ENCODE measurements at places on chromosomes 1 and 21. TPM values are rescaled to one million over a fixed set of nuclear protein-coding genes. Genes with fewer than 3 reads are reported as not detected.
A peak's percentile ranks its signal among the peaks of the same experiment; 100 is the strongest.

Gene RCSD1
- total RNA-seq, result 0.98 TPM

Gene CADM3
- 18.2 TPM for total RNA-seq

- no peaks in the 10 kb centered on the region for H3K4me1 ChIP-seq
- H3K27ac ChIP-seq, result no peak overlapping the region
- peak; percentile 67 for DNase-seq
These were observed 24.4 kb downstream of the RRAGC start for GRCh38 chr1:38834937-38835827.

Gene RNF19B
- 25.8 TPM for total RNA-seq

- no peaks in the 10 kb centered on the region for H3K36me3 ChIP-seq
- H3K4me3 ChIP-seq, result no peak overlapping the region
- H3K27ac ChIP-seq, result no peak overlapping the region
- no peaks in the 10 kb centered on the region for H3K4me1 ChIP-seq
- no peaks in the 10 kb centered on the region for H3K27me3 ChIP-seq
These were observed 176.2 kb downstream of the IGSF21 start for GRCh38 chr1:18283601-18284385.

Gene SLC9C2
- not detected for total RNA-seq

- H3K27me3 ChIP-seq, result no peaks in the 10 kb centered on the region
- H3K4me1 ChIP-seq, result no peaks in the 10 kb centered on the region
- no peaks in the 10 kb centered on the region for H3K36me3 ChIP-seq
- no peak overlapping the region for H3K27ac ChIP-seq
- DNase-seq, result peak; percentile 11
These were observed 1201.9 kb downstream of the BRINP3 start for GRCh38 chr1:189275796-189276195.

Gene GCLM
- total RNA-seq, result 27.5 TPM

DNA sequence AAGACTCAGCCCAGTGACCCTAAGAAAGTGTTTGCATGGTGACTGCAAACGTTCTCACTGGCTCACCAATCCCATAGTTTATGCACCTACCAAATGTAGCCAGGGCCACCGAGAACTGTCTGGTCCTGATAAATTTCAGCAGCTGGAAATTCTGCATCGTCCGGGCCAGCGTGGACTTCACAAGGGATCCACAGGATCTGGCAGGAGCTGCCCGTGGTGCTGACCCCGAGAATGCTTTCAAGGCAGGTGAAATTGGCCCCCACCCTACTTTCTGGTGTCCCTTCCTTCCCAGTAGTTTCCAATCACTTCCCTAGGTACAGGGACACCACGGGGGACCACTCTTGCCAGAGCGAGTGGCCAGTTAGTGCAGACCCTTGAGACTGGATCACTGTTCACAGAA, 26.2 kb downstream of the UBASH3A start:
- no peak for DNase-seq
- H3K27ac ChIP-seq, result no peak overlapping the region
- no peak overlapping the region for H3K4me3 ChIP-seq
- peaks cover under 1% of the 10 kb centered on the region for H3K27me3 ChIP-seq

Gene UBASH3A
- total RNA-seq, result not detected

Gene ARHGEF10L
- 14.2 TPM for total RNA-seq

DNA sequence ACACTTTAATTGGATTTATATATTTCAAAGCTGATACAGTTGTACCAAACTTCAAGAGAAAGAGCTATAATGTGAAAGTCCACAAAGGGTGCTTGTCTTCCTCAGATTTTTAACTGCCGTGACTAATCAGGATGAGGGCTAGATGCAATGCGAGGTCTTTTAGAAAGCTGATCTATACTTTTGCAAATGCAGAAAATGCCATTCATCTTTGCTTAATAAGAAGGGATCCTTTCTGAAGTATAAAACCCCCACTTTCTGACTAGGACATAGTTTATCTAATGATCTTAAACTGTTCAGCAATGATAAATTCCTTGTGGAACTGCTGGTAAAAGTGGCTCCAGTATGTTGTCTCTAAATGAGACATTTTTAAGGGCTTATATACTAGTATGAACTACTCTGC, 102.7 kb upstream of the NGF start:
- H3K36me3 ChIP-seq, result no peaks in the 10 kb centered on the region
- H3K27ac ChIP-seq, result no peak overlapping the region
- no peaks in the 10 kb centered on the region for H3K27me3 ChIP-seq
- no peaks in the 10 kb centered on the region for H3K4me1 ChIP-seq
- no peak overlapping the region for H3K4me3 ChIP-seq

GRCh38 chr1:31064718-31065309, 703 bp downstream of the PUM1 start:
- H3K36me3 ChIP-seq, result no peaks in the 10 kb centered on the region
- no peaks in the 10 kb centered on the region for H3K27me3 ChIP-seq

Gene GPR157
- total RNA-seq, result 5.4 TPM

Data from astrocyte (in vitro differentiated cells and primary cell).